ENCODE measurements at places on chromosomes 6 and 20. TPM values are rescaled to one million over a fixed set of nuclear protein-coding genes. Genes with fewer than 3 reads are reported as not detected.

DNA sequence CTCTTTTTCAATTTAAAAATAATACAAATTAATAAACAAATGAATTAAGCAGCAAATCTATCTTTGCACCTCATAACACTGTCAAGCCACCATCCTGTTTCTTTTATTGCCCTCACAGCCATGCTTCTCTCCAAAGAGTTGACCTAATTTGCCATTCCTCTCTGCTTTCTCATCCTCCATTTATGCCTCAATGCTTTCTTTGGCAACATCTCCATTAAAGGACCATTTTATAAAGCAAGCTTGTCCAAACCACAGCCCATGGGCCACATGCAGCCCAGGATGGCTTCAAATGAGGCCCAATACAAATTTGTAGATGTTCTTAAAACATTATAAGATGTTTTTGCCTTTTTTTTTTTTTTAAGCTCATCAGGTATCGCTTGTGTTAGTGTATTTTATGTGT, 26.4 kb upstream of the MEI4 start:
- no peak for DNase-seq
- no peaks in the 10 kb centered on the region for H3K36me3 ChIP-seq
- H3K27ac ChIP-seq = no peak overlapping the region
- H3K27me3 ChIP-seq = no peaks in the 10 kb centered on the region

GJA10 gene
- not detected for total RNA-seq

GRCh38 chr6:63759605-63760105, 124.1 kb downstream of the PHF3 start:
- DNase-seq = peak; percentile 7
- no peaks in the 10 kb centered on the region for H3K27me3 ChIP-seq
- no peak overlapping the region for H3K27ac ChIP-seq
- H3K36me3 ChIP-seq = no peaks in the 10 kb centered on the region

DNA sequence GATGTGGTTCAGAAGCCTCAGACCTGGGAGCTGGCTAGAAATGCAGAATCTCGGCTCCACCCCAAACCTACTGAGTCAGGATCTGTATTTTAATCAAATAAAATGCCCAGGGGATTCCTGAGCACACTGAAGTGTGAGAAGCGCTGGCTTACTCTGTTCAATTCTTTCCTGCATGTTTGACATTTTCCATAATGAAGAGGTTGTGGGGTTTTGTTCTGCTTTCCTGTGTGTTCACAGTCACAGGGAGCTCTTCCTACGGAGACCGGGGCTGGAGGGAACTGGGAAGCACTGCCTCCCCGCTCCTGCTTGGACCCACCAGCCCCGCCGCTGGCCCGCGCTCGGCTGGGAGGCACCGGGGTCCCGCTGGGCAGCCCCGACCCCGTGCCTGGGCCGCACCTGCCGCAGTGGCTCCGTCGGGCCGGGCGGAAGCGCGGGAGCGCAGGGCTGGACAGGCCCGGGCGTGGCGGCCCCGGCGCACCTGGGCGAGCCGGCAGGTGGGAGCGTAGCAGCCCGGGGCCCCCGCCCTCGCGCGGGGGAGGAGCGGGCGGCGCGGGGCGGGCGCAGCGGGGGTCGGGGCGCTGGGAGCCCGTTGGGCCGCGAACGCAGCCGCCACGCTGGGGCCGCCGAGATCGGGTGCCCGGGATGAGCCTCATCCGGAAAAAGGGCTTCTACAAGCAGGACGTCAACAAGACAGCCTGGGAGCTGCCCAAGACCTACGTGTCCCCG, at the start of gene MAPK13:
Gene MAPK13, plus strand, starts transcription at position 573 of the 726 bp plus-strand sequence. Its CDS starts 70 bp downstream, at position 643.
- peak within 1 kb of the TSS; percentile 62 for H3K27ac ChIP-seq
- H3K27me3 ChIP-seq = peaks cover 12% of the 10 kb centered on the region
- no peaks in the 10 kb centered on the region for H3K36me3 ChIP-seq
- DNase-seq = peak; percentile 43
- peaks cover 31% of the 10 kb centered on the region for H3K4me1 ChIP-seq

VEGFA gene
- 63.1 TPM for total RNA-seq

GRCh38 chr20:53677447-53678314, 84.0 kb upstream of the ZNF217 start:
- H3K27ac ChIP-seq = no peak overlapping the region
- H3K36me3 ChIP-seq = no peaks in the 10 kb centered on the region
- H3K4me1 ChIP-seq = peaks cover 10% of the 10 kb centered on the region
- DNase-seq = peak; percentile 43
- no peak overlapping the region for H3K4me3 ChIP-seq
